NCI-H446 (cell line): ENCODE measurements at places on chromosomes 1 and 21.

DNA sequence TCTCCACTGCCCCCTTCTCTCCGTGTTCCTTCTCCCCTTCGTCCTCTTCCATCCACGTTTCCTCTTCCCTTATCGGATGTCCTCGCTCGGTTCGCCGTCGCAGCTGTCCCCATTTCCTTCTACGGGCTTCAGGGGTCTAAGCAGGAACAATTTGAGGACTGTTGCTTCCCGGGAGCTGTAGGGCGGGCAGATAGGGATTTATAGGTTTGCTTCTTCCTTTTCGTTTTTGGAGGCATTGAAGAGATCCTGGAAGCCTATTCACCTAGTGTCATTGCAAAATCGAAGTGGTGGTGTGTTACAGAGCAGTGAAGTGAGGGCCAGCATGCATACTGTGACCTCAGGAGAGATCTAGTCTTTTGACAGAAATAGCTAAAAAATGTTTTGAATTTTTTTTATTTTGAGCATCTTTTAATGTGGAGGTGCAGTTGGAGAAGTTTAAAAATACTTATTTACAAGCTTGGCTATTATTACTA, 897 bp downstream of the ZYG11B start:
- DNase-seq, result no peak

DNA sequence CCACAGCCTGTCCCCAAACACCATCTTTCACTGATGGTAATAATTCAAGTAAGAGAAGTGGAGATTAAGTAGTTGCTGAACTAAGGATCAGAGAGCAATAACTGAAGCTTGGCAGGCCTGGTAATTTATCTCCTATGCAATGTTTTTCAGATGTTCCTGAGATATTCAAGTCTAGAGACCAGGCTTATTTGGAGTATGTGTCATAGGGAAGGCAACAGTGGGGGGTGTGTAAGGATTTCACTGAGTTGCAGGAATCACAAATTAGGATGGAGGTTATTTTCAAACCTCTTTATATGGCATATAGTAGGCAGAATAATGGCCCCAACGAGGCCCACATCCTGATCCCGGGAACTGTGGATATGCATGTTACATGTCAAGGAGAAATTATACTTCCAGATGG, 171.7 kb downstream of the KCNJ6 start:
- no peak for DNase-seq

- DNase-seq, result peak; percentile 54
Measured at GRCh38 chr21:38126666-38127303, 130.0 kb upstream of the KCNJ15 start.

GRCh38 chr21:34313116-34313515, 50.7 kb upstream of the KCNE2 start:
- no peak for DNase-seq

DNA sequence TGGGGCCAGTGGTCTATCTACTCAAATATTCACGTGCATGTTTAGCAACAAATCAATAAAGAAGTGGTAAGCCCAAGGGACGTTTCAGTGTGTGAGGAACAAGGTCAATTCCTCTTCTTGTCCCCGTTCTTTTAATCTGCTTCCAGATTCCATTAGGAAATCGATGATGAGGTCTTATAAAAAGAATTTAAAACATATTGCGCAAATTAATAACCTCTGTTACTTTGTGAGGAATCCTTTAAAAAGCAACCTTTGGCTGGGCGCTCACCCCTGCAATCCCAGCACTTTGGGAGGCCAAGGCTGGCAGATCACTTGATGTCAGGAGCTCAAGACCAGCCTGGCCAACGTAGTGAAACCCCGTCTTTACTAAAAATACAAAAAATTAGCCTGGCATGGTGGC, 113.0 kb upstream of the TMPRSS2 start:
- DNase-seq, result no peak

DNA sequence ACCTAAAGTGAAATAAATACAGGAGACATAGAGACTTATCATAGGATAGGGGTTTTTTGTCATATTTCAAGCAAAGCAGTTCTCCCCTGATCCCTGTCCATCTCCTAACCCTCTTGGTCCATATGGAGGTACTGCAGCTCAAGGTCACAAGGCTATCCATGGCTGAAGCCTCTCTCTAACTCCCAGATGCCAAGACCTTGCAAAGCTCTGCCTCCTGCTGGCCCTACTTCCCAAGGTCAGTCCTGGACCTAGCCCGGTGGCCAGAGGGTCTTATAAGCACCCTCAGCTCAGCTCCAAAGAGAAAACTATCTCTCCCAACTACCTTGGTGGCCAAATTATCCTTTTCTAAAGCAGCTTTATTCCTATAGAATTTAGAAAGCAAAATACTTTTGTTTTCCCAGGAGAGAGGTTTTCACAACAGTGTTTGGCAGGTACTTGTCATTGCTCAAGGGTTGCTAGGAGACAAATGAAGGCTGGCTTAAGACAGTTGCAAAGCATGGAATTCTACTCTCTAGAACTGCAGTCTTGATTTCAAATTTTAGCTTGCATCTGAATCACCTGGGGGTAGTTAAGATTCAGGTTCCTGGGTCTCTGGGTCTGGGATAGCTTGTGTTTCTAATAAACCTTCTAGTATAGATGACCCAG, 121.5 kb downstream of the XCL2 start:
- peak; percentile 22 for DNase-seq

GRCh38 chr21:35357041-35357780, 308.1 kb upstream of the RUNX1 start:
- DNase-seq, result no peak

DNA sequence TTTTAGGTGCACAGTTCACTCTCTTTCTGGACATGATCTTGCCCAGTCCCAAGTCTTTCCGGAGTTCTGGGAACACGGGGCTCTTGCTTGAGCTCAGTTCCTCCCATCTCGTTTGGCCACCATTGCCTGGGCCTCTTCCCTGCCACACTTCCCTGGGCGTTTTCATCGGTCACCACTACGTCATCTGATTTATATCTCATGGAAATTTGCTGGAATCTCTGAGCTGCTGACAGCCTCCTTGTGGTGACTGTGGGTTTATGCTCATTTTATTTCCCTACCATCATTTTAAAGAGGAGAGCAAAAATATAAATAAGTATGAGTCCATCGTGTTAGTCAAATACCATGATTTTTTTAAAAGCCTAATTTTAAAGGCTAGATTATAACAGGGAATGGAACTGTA, 449.1 kb upstream of the KAZN start:
- no peak for DNase-seq

DNA sequence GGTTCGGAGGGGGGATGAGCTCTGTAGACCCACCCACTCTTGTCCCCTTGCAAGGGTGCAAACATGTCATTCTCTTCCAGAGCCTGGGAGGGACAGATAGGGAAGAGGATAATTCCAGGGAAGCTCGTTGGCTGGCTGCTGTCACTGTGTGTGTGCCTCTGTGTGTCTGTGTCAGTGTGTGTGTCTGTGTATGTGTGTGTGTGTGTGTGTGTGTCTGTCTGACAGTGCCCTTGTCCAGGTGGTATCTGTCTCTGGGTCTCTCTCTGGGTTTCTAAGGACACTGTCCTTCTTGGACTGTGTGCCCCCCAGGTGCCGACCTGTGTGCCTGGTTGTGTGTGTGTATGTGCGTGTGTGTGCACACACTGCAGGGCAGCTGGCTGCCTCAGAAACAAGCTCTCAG, 90.5 kb downstream of the ACTL8 start:
- no peak for DNase-seq

DNA sequence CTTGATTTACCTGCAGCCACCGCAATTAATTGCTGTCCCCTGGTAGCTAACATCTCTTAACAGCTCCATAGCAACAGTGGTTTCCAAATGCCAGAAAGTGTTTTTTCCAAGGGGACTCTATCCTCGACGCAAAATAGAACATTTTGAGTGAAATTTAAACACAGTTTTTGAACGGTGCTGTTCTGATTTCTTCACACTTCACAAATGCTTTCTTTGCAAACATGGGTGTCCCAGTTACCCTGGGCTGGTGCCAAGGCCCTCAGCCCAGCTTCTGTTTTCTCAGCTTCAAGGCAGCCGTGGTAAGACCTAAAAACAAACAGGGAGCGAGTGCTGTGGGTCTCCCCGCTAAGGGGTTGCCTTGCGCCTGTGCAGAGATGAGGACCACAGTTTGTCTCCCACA, 147.3 kb upstream of the VAMP3 start:
- DNase-seq, result no peak

GRCh38 chr1:192003295-192004077, 154.8 kb upstream of the RGS18 start:
- no peak for DNase-seq

DNA sequence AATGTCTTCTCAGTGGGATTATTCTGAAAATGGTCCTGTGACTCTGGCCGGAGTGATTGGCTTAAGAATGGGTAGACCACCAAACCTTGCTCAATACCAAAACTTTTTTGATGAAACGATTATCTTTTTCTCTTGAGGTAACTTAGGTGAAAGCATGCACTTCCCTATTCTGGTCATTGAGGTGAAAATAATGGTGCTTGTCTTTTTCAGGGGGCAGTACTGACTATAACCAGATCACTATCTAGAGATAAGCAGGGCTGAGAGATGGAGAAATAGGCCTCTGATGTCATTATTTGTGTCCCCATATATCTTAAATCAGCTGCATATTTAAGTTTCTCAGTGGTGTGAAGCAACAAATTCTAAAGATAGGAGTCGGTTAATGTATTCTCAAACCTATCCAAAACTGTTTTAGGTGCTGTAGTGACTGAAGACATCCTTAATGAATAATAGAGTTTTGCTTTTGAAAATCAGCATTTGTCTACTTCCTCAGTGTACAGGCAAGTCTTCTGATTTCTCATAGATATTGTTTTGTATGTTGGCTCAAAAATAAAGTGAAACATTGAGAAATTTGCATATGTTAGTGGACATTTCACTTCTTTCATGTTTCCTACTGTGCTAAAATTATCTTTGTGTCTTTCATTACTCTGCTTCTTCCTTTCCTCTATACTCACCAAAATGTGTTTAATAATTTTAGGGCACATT, 735.3 kb upstream of the ADGRL4 start:
- DNase-seq, result no peak

- DNase-seq, result no peak
Measured at GRCh38 chr1:81509594-81509993, 291.1 kb upstream of the ADGRL2 start.

DNA sequence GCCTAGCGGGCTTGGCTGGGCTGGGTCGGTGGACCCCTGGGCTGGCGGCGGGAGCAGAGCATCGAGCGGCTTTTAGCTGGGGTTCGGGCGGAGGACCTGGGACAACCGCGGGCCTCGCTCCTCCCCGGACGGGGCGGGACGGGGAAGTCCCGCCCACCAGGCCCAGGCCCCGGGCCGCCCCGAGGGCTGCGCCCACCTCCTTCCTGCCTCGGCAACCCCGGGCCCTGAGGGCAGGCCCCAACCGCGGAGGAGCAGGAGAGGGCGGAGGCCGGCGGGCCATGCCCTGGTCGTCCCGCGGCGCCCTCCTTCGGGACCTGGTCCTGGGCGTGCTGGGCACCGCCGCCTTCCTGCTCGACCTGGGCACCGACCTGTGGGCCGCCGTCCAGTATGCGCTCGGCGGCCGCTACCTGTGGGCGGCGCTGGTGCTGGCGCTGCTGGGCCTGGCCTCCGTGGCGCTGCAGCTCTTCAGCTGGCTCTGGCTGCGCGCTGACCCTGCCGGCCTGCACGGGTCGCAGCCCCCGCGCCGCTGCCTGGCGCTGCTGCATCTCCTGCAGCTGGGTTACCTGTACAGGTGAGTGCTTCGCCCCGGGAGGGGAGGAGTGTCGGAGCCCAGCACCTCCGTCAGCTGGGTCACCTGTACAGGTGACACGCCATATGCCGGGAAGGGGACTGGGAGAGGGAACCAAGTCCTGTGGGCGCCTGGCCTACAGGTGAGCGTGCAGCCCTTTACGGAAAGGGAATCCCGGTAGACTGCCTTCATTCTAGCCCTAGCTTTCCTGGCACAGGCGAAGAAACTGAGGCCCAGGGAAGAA, at the start of gene XKR8:
Gene XKR8 (plus strand): TSS at position 182 of the 812 bp plus-strand sequence. CDS start 97 bp downstream, at position 279.
- peak; percentile 27 for DNase-seq

GRCh38 chr1:64890699-64891447, 75.5 kb downstream of the JAK1 start:
- DNase-seq, result no peak

DNA sequence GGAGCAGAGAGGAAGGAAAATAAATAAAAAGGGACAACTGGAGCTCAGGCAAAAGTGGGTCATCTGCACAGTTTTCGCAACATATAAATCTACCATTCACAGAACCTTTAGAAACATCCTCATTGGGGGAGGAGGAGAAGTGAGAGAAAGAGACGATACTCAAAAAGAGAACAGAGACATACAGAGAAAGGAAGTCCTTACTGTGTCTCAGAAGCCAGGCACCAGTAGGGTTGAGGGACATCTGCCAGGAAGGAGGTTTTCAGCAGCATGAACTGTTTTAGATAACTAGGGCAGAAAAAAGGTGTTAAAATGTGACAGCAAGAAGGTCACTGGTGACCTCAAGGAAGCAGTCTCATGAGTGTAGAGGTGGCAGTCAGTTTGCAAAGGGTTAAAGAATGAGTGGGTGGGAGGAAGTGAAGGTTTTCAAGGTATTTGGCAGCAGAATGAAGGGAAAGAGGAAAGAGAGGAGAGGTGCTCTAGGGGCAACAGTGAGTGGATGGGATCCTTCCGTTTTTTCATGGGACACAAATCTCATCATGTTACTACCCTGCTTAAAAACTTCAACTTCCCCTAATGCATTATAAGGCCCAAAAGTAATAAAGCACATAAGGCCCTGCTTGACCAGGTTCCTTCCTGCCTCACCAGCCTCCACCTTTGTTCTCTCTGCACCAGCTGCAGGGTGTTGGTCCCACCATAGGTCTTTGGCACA, 9.5 kb downstream of the JAK1 start:
- DNase-seq, result no peak

DNA sequence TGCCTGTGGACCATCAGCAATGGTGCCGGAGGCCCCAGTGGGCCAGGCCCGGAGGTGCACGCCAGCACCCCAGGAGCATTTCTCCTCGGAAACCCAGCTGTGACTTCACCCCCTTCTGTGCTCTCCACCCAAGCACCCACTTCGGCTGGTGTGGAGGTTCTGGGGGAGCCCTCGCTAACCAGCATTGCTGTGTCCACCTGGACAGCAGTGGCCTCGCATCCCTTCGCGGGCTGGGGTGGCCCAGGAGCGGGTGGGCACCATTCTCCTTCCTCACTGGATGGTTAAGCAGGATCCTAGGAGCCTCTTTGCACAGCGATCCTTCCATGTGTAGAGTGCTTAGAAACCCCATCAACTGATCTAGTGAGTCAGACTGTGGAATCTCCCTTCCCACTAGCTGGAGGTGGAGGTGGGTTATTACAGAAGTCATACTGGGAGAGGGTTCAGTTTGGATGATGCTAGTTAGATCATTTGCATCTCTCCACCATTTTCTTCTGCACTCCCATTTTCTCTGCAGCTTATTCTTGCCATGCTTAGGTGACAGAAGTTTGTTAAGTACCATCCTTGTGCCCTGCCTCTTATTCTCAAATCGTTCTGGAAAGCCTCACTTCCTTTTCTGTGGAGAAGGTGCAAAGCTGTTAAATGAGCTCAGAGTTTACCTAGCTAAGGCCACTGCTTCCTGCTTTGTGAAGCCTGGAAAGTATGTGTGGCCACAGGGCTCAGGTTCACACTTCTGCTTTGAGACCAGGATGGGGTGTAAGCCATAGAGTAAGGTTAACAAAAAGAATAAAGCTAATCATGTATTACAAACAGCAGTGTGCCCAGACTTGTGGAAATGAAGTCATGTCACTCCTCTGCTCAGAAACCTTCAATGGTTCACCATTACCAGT, 32.3 kb downstream of the TBX19 start:
- DNase-seq, result no peak

- DNase-seq, result no peak
Measured at GRCh38 chr1:20404466-20404865, 81.5 kb downstream of the CAMK2N1 start.
